ENCODE measurements at places on chromosomes 16 and 17.

- no peak for DNase-seq
Measured at GRCh38 chr16:22388101-22388644, 13.8 kb upstream of the CDR2 start.

GRCh38 chr17:42347606-42348005, 40.6 kb downstream of the STAT3 start:
- DNase-seq: no peak

GRCh38 chr17:65062171-65062915, 5.8 kb upstream of the GNA13 start:
- no peak for DNase-seq

DNA sequence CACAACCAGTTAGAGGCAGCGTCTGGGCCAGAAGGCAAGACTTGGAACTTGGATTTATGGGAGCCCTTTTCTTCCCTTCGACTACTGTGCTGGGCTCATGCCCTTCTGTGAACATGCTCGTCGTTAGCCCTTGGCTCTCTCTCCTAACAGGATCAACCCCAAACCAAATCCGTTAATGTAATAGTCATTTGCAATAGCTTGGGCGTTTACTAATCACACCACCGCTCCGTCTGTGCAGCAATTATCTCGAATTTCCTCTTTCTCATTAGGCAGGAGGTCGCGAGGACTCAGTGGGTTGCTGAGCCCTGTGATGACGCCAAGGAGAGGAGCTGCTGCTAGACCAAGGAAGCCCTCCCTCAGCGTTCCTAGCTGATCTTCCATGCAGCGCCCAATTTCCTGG, 114.7 kb downstream of the ENGASE start:
- no peak for DNase-seq

DNA sequence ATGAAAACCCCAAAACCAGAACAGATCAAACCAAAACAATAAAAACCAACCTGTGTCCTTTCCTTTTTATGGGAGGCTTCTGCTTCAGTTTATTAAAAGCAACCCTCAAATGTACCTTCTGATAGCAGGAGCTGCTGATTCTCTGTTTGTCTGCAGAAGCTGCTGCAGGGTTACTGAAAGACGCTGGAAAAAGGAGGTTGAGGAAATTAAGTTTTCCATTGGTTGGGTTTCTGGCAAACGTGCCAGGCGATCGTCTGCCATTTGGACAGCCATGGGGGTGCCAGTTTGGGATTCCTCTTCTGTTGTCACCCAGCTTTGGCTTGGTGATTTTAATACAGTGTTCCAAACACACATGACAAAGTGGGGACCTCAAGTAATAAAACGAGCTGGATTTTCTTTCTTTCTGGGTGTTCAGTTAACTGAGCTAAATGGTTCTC, 185.4 kb upstream of the ZFHX3 start:
- no peak for DNase-seq

DNA sequence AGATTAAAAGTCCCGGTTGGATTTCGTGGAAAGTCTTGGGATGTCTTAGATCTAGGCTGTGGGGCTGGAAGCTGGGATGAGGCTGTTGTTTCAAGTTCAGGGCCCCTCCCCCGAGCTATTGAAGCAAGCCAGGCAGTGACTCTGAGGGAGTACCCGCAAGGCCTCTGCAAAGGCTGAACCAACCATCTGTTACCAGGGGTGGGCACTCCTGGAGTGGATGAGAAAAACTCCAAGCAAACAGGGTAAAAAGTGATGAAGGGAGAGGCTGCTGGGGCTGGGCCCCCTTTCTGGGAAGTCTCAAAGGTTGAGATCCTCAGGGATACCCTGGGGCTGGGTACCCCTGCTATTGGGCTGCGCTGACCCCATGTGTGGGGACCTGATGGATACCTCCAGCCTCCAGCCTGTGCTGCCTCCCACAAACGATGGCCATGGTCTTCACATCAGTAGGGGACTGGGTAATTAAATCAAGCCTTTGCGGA, 82.4 kb upstream of the KIFC3 start:
- DNase-seq: no peak

DNA sequence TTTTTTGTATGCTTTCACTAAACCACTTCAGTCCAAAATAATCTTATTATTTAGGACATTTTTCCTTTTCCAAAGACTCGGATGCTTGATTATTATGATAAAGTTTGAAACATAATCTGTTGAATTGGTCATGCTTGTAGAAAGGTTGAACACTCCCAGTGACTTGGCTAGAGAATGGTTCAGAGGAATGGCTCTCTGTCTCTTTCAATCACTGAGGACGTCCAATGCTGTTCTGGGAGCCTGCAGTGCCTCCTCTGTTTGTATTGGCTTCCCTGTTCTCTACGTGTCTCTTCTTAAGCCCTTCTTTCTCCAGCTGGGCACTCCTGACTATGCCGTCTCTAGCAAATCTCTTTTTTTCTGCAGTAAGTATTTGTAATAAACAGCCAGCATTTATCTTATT, 369.0 kb upstream of the DYNLRB2 start:
- DNase-seq: no peak

GRCh38 chr17:63500543-63501390, 22.4 kb upstream of the KCNH6 start:
- no peak for DNase-seq

- DNase-seq: no peak
Measured at GRCh38 chr17:28667870-28668269, 5.9 kb downstream of the SUPT6H start.

DNA sequence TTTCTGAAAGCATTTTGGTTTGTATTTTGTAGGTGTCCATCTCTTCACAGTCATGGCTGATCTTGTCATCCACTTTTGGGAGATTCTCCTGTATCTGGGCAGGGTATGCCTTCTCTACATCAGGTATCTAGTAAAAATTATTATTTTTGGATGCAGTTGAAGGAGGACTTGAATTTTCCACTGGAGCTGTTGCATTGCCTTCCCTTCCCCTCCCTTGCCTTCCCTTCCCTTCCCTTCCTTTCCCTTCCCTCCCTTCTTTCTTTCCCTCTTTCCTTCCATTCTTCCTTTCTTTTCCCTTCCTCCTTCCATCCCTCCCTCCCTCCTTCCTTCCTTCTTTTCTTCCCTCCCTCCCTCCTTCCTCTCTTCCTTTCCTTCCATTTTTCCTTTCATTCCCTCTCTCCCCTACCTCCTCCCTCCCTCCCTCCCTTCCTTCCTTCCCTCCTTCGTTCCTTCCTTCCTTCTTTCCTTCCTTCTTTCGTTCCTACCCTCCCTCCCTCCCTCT, 33.8 kb upstream of the CPHXL start:
- DNase-seq: no peak

DNA sequence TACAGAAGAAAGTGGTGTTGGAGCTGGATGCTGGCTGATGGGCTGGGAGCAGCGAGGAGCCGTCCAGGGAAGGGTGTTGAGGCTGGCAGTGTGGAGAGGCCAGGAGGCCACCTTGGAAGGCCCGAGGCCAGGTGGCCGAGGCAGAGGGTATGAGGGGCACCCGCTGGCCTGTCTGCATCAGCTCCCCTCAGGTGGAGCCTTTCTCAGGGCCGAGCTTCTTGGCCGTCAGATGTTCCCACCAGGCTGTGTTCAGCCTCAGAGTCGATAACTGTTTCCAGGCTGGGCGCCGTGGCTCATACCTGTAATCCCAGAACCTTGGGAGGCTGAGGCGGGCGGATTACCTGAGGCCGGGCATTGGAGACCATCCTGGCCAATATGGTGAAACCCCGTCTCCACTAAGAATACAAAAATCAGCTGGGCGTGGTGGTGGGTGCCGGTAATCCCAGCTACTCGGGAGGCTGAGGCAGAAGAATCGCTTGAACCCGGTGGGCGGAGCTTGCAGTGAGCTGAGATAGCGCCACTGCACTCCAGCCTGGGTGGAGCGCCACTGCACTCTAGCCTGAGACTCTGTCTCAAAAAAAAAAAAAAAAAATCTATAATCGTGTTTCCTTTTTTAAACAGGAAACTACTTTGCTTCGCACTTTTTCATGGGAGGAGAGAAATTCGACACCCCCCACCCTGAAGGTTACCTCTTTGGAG, 25.3 kb downstream of the MGRN1 start:
- DNase-seq: no peak

DNA sequence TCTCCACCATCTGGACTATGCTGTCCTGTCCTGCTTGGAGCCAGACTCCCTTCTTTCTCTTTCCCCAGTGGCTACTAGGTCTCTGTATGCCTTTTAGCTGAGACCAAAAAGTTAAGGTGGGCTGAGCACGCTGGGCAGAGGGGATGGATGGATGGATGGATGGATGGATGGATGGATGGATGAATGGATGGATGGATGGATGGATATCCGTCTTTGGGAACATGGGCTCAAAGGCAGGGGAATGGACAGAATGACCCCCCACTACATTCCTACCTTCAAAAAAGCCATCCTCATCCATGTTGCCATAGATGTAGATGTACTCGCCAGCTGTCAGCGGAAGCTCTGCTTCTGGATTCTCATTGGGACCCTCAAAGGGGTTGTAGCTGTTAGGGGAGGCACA, 12.8 kb downstream of the TSPOAP1 start:
- no peak for DNase-seq

GRCh38 chr16:66273644-66274334, 92.7 kb upstream of the CDH5 start:
- no peak for DNase-seq

DNA sequence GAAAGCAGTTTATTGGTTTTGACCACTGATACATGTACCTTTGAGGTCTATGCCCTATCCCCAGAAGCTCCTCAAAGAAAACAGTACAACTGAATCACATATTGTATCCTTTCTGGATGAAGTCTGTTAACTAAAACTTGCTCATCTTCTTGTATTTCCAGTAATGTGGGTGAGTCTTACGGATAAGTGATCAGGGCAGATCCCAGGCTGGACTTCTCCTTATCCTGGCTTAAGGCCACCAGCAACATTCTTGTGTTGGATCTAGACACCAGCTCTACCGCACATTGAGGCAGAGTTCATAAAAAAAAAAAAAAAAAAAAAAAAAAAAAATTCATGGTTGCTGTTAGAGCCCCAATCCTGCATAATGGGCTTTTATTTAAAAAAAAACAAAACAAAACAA, 536.7 kb upstream of the HSBP1 start:
- DNase-seq: no peak

DNA sequence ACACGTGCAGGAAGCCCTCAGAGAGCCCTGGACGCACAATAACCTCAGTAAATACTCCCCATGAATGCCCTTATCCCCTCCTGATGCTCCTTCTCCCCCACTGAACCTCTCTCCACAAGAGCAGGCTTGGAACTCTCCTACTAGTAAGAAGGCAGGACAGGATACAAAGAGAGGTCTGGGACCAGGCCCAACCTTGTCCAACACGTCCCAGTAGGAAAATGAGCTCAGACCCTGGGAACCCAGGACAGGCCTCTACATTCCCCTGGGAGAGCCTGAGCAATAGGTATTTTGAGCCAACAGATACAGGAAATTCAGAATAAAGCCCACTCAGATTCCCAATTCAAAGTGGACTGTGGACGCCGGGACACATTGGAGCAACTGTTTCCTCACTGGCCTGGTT, 19.2 kb downstream of the ZNF423 start:
- no peak for DNase-seq

DNA sequence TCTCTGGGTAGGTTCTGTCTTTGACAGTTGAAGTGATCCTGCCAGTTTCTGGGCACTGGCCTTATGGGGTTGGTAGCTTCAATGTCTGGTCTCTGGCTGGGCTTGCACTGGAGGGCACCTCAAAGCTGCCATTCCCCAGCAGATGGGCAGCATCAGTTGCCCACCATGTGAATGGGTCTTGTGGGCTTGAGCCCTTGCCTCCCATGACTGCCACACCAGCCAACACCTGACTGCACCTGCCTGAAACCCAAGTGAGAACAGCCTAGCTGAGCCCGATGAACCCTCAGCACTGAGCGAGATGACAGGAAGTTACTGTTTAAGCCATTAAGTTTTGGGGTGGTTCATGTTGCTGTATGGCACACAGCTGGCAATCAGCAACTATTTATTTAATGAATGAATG, 69.1 kb upstream of the AXIN2 start:
- no peak for DNase-seq

GRCh38 chr17:57953705-57954396, 1.4 kb downstream of the CUEDC1 start:
- no peak for DNase-seq

DNA sequence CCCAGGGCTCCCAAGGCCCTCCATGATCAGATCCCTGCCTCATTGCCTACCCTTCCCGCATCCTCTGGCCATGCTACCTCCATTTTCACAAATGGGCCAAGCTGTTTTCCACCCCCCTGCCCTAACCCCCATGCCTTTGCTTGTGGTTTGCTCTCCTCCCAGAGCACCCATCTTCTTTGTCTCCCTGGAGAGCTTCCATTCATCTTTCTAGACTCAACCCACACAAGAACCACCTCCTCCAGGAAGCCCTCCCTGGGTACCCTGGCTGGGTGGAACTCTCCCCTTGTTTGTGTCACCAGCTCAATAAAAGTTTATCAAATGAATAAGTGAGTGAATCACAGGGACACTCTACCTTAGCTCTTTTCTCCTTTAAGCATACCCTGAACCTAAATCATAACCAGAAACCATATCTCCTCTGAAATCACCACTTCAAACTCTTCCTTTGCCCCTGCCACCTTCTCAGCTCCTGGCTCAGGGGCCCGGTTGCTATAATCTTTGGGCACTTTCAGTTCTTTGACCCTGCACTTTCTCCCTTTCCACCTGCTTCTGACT, 2.9 kb upstream of the SCN4A start:
- no peak for DNase-seq

GRCh38 chr17:27807567-27808470, 7.5 kb upstream of the NOS2 start:
- DNase-seq: peak; percentile 78

- no peak for DNase-seq
Measured at GRCh38 chr17:31074772-31075555, 19.8 kb upstream of the NF1 start.

DNA sequence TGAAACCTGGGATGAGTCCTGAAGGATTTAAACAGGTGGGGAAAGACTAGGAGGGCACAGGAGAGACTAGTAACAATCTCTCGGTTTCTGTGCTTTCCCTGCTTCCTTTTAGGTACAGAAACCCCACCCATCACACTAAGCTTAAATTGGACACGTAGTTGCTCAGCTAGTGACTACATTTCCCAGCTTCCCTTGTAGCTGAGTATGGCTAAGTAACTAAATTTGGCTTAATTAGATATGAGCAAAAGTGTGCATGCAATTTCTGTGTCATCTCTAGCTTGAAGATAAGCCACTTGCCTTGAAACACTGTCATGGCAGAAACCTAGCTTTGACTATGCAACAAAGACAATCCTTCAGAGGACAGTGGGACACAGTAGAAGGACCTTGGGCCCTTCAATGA, 36.5 kb downstream of the CACNG1 start:
- no peak for DNase-seq

DNA sequence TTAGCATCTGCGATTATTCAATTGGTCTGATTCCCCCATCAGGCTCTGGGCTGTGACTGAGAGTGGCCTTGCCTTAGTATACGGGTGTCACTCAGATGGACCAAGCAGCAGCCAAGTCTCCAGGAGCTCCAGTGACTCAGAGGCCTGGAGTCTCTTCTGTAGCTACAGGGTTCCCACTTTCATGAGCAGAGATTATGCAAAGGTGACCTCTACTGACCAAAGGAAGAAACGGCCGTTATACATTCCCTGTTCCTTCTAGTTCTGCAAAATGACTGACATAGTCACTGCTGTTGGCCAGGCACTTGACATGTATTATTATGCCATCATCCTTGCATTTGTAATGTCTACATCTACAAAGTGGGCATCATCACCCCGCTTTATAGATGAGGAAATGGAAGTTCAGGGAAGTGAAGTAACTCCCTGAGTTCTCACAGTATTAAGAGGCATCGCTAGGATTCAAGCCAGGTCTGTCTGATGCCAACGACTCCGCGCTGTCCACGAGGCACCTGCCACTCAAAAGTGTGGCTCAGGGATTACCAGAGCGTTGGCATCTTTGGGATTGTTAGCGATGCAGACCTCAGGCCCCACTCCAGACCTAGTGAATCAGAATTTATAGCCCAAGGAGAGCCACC, 23.3 kb downstream of the SLC38A7 start:
- DNase-seq: peak; percentile 75

- no peak for DNase-seq
Measured at GRCh38 chr16:31168848-31169247, 11.1 kb upstream of the FUS start.
